T-helper 2 cell treated with Interferon-gamma antibody and Interleukin-4, amounts not matched to agents 5 μg/mL and 100 μg/mL, for 36 hours (primary cell): ENCODE measurements at places on chromosomes 5 and 9.
A peak's percentile ranks its signal among the peaks of the same experiment; 100 is the strongest.

- DNase-seq, result no peak
Observed at GRCh38 chr9:73174330-73174980, 22.8 kb downstream of the ANXA1 start.

DNA sequence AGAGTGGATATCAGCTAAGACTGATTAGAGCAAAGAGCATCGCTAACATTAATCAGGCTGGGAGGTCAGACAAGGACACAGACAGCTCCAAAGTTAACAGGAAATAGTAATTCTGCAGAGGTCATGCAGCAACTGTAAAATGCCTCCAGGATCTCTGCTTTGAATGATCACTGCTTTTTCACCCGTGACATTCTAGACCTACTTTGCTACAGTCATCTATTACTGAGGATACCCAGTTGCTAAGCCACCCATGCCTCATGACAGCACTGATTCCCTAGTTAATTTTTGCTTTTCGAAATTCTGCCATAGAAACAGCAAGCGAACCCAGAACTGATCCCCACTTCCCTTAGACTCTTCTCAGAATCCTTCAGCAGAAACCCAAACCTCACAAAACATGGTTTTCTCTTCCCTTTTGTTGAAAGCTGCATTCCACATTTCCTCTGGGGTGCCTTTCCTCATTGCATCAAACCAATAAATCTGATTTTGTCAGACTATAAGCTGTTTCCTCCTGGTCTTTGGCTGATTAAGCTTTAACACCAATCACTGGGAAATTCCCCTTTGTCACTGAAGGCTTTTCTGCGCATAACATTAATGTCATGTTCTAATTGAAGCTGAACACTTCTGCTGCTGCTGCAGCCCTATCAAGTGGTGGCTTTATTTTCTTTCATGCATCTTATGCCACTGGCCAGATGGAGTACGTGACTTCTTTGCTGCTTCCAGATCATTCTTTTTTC, 201.1 kb upstream of the CHD1 start:
- no peak for DNase-seq

DNA sequence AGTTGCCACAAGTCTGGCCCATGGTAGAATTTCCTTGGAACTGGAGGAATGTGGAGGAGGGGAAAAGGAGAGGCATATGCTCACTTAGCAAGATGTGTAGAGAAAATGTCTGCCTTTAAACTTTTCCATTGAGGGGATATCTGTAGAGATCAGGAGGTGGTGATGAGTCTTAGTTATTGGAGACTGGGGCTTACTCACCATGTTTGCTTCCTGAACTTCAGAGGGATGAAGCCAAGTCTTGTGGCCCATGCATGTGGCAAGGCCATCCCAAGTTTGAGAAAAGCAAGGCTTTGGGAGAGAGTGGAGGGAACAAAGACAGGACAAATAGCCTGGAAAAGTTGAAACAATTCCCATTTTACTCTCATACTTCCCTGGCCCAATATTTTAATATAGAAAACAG, 124.5 kb downstream of the GDNF start:
- DNase-seq, result no peak

- no peak for DNase-seq
Observed at GRCh38 chr5:115599502-115599901, 2.8 kb downstream of the TICAM2 start.

GRCh38 chr5:41337216-41337615, 123.9 kb upstream of the C6 start:
- DNase-seq, result no peak

- DNase-seq, result no peak
Observed at GRCh38 chr5:170920196-170920595, 58.4 kb downstream of the RANBP17 start.

- DNase-seq, result no peak
Observed at GRCh38 chr5:20248118-20248517, 260.1 kb upstream of the CDH18 start.

DNA sequence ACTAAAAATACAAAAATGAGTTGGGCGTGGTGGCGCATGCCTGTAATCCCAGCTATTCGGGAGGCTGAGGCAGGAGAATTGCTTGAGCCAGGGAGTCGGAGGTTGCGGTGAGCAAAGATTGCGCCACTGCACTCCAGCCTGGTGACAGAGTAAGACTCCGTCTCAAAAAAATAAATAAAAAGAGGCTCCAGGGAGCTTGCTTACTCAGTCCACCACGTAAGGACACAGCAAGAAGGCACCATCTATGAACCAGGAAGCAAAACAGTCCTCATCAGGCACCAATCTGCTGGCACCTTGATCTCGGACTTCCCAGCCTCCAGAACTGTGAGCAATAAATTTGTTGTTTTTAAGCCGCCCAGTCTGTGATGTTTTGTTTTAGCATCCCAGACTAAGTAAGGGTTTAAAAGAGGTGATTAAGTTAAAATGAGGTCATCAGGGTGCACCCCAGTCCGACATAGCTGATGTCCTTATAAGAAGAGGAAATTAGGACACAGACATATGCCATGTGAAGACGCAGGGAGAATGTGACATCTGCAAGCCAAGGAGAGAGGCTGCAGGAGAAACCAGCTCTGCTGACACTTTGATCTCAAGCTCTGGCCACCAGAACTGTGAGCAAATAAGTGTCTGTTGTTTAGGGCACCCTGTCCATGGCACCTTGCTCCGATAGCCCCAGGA, 45.9 kb downstream of the C9orf50 start:
- DNase-seq, result no peak

GRCh38 chr5:165783024-165783423, 2277.6 kb downstream of the MAT2B start:
- DNase-seq, result no peak

GRCh38 chr9:85969727-85970126, 28.8 kb downstream of the NAA35 start:
- no peak for DNase-seq

DNA sequence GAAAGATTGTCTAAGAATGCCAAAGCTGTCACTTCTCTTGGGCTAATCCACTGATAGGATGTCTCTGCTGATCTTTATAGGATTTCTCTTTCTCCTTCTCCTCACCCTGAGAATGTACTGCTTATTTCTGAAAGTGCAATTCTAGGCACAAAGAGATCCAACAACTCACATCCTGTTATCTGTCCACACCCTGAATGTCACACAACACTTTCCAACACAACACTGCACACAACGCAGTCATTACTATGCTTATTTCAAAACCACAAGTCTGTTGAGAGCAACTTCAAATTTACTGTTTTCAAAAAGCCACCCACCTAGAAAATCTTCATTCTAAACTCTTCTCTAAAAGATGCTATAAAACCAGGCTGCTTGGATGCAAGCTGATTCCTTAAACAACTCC, 215.0 kb downstream of the ROR2 start:
- no peak for DNase-seq

DNA sequence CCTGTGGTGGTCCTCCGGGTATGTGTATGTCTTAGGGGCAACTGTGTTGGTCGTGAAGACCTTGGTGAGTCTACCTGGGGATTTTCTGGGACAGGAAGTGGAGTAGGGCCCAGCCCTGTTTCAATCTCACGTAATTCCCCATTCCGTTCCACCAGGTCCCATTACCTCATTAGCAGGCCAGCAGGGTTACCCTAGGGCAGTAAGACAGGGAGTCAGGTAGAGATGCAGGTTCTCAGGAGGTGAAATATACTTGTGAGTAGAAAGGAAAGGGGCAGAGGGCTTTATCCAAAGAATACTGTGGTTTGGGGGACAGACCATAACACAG, 56.5 kb downstream of the MACROH2A1 start:
- DNase-seq, result no peak

GRCh38 chr5:7192016-7192415, 203.9 kb upstream of the ADCY2 start:
- no peak for DNase-seq

DNA sequence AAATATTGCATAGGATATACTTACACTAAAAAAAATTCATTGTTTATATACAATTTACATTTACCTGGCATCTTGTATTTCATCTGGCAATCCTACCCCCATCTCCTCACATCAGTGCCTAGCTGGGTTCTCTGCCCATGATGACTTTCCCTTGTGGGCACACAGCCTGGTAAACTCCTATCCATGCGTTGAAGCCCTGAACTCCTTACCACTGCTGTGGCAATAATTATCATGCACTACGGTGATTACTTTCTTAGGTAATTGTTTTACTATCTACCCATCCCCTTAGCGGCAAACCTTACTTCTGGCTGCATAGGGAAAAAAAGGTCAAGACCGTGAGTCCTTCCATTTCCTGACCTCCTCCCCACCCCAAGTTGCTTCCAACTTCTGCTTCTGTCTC, 63.6 kb upstream of the DAB2IP start:
- DNase-seq, result no peak

GRCh38 chr5:96734871-96735325, 72.7 kb downstream of the CAST start:
- no peak for DNase-seq

DNA sequence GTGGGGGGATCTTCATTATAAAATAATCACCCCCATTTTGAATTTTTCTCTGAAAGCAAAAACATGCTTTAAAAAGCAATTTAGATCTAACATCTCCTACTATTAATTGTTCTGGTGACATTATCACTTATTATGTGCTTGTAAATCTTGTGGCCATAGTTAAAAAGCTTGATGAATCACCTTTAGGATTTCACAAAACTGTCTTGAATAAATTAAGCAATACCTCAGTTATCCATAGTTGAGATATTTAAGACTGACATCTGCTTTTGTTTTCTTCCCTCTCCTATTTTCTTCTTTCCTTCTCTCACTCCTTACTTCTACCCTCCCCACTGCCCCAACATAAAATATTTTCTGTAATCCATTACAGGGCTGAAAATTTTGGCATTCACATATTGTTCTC, 84.8 kb downstream of the SLC1A3 start:
- no peak for DNase-seq

- peak; percentile 29 for DNase-seq
Observed at GRCh38 chr5:176810081-176810597, at the start of gene UNC5A. TSS of gene UNC5A (plus strand) at chr5:176810559. CDS start at chr5:176810751, 192 bp downstream.

DNA sequence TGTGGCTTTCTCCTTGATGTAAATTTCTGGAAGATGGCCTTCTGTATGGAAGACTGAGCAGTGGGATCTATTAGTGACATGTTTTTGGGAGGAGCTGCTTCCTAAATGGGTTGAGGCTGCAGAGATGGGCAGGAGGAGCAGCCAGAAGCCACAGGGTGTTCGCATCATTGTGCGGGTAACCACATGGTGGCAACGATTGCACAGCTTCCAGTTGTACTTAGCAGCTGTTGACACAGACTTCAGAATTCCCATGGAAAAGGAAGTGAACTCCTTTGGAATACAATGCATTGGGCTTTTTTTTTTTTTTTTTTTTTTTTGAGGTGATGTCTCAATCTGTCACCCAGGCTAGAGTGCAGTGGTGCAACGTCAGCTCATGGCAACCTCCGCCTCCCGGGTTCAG, 297.3 kb downstream of the NR3C1 start:
- no peak for DNase-seq

DNA sequence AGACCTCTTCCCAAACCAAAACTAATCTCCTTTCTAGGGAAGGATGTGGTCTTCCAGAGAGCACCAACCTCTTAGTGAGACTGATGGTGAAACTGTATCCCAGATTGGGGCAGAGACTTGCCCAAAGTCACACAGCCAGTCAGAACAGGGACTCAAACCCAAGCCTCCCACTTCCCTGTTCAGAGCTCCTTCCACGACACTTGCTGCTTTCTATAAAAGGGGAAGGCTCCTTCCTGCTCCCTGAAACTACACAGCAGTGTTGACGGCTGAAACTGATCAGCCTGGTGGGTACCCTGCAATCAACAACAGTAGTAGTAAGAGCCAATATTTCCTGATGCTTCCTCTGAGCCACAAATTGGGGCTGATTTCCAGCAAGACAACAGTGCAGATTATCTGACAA, 1.5 kb downstream of the TOR2A start:
- DNase-seq, result no peak

DNA sequence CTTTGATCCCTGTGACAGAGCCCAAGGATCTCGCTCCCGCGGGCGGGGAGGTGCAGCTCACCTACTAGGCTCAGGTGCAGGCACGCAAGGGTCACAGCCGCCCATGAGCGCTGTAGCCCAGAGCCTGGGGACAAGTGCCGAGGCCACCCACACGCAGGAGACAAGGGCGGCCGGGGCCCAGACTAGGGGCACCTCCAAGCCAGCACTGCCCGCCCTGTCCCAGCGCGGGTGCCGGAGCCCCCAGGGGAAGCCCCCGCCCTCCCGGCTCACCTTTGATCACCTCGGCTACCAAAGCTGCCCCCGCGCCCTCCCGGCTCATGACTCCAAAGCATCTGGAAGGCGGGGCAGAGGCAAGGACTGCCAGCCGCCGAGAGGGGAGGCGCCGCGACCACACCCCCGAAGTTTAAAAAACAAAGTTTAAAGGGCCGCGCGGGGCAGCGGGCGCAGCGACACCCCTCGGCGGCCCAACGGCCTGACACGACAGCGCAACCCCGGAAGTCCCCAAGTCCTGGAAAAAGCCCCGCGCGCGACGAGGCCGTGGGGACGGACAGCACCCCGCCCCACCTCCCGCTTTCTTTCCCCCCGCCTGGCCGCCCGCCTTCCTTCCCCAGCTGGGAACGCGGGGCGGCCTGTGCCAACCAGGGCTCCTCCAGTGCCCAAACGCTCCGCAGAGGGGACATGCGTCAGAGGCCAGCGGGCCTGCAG, 53.0 kb downstream of the CDC14B start:
- DNase-seq, result peak; percentile 75

DNA sequence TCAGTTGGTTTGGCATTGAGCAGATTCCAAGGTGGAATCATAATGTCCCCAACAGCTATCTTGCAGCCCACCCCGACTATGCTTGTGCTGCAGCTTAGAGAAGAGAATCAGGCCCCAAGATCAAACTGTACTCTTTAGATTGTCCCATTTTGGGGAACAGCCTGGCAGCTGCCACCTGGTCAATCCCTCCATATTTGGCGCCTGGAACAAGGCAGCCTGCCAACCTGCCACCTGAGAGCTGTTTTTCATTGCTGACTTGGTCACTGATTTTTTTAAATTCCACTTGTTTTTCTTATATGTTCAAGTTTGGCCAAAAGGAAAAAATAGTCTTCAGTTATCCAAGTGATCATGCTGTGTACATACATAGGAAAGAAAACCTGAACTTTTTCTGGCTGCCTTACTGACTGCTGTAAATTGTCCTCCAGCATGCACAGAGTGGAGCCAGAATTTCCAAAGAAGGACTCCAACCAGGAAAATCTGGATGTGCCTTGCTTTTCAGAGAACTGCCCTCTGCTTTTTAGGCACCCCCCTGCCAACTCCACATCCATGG, 504.2 kb downstream of the ENC1 start:
- DNase-seq, result no peak

GRCh38 chr9:115495836-115496235, 377.9 kb upstream of the TNC start:
- DNase-seq, result no peak

DNA sequence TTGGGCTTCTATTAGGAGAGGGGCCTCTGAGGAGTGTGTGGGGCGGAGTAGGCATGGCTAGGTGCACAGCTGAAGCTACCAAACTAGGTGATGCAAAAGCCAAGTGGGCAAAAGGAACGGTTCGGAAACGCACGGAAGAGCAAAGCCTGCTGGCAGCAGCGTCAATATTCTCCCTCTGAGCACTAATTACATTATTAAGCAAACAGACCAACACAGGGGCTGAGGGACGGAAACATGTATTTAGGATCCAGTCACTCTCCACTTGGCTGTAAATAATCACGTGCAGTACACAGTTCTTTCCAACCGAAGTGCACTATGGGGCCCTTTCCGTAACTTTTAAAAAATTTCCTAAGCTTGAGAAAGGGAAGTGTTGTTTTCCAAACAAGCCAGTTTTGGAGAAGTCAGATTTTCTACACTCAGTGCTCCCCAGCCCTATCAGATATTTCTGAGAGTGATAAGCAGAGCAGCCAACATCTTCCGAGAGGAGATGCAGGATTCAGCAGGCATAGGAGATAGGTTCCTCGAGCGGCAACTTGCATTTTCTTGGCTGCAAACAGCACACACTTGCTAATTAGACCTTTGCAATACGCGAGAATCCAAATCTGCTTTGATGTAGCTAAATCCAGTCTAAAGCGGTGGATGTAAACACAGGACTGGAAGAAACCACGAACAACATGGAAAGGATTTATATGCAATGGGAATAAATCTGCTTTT, 217.2 kb upstream of the TBCA start:
- no peak for DNase-seq
